ENCODE measurements at places on chromosomes 12 and 14. TPM values are rescaled to one million over a fixed set of nuclear protein-coding genes. Genes with fewer than 3 reads are reported as not detected.

- DNase-seq, result no peak
Measured at GRCh38 chr14:90416720-90417119, 19.9 kb downstream of the CALM1 start.

- no peak for DNase-seq
Measured at GRCh38 chr12:110314308-110314707, 33.3 kb downstream of the ATP2A2 start.

GRCh38 chr12:113684908-113685782 is 213.5 kb upstream of the LHX5 start:
- DNase-seq, result no peak

DNA sequence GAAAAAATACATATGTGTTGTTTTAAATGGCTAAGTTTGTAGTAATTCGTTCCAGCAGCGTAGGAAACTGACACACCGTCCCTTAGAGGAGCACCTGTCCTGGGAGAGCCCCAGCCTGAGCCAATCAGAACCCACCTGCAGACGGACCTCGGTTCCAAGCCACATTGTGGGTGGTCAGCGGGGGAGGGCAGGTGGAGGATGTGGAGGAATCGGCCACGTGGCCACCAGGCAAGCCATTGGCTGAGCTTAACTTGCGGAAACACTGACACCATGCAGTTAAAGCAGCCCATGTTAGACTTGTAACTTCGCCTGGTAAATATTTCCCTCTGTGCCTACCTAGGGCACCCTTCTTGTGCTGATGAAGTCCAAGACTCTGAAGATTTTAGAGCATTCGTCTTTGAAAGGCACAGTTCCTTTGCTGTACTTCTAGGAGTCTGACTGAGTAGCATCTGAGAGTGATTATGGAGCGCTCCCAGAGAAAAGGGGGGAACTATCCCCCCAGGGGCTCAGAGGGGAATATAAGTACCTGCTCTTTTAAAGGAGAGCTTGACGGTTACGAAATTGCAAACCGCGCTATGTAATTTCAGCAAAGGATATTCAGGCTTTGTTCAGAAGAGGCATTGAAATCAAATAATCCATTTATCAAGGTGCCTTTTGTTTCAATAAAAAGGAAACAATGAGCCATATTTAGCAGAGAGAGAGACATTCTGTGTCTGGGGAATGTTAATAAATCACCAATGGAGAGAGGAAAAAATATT is 135.7 kb downstream of the TMEM132C start:
- DNase-seq, result no peak

- DNase-seq, result peak; percentile 35
Measured at GRCh38 chr14:88868558-88869159, 44.2 kb downstream of the TTC8 start.

DNA sequence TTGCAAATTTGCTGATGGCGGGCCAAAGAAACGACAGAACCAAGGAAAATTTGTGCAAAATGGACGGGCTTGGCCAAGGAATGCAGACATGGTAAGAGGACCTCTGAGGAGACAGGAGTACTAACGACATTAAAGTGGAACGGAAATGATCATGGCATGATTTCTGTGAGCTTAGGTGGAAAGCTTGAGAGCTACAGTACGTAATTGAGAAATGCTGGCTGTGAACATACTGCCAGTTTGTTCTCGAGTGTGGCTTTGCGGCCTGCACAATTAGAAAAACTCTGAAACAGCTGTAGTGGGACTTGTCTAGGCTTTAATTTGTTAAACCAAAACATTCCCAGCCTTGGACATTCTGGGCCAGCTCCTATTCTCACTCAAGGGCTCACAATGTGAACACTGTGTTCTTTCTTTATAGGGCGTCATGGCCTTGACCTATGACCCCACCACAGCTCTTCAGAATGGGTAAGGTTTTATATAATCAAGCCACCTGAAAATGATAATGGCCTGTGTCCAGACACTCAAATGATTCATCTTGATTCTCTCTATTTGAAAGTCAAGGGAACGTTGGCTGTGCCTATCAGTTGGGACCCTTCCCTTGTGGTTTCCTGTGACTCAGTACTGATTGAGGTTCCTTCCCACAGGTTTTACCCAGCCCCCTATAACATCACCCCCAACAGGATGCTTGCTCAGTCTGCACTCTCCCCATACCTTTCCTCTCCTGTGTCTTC is 48.5 kb downstream of the BAZ2A start:
- no peak for DNase-seq

DNA sequence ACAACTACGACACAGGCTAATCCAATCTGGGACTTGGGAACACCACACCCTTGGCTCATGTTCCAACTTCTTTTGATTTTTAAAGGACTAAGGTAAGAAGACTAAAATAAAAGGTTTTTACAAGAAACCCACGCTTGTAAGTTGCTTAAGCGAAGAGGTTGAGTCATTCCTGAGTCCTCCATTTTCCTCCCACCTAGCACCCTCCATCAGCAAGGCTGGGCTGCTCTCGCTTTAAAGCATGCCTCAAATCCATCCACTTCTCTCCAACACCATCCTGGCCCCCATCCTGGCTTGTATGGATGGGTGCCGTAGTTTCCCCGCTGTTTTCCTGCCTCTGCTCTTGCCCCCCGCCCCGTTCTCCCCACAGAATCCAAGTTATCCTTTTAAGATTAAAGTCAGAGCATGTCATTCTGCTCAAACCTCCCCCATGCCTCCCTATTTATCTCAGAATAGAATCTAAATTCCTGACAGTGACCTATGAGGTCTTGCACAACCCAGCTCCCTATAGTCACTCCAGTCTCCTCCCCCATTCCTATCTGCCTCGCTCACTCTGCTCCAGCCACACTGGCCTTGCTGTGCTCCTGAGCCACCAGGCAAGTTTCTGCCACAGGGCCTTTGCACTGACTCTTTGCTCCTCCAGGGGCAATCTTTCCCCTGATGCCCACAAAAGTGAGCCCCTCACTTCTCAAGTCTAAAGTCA is 34.5 kb downstream of the SCARB1 start:
- peak; percentile 48 for DNase-seq

DNA sequence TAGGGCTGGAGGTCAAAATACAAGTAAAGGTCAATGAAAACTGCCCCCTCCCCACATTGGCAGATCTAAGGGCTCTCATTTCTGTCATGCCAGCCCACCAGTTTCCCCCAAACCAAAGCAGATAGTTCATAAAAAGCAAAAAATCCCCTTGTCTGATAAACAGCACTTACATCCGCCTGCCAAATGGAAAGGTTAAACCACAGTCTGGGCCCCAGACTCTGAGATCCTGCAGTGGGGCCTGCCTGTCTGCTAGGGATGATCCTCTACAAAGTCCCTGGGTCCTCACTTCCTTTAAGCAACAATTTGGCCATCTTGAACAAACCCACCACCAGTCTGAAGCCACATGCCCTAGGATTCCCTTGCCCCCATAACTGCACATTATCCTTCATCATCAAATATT is 9.7 kb upstream of the RPS26 start:
- no peak for DNase-seq

- DNase-seq, result no peak
Measured at GRCh38 chr14:27366596-27366995, 768.8 kb upstream of the NOVA1 start.

GRCh38 chr14:30330033-30330432 is 228.9 kb upstream of the G2E3 start:
- no peak for DNase-seq

GRCh38 chr12:97288531-97288930 is 174.1 kb upstream of the RMST start:
- DNase-seq, result no peak

DNA sequence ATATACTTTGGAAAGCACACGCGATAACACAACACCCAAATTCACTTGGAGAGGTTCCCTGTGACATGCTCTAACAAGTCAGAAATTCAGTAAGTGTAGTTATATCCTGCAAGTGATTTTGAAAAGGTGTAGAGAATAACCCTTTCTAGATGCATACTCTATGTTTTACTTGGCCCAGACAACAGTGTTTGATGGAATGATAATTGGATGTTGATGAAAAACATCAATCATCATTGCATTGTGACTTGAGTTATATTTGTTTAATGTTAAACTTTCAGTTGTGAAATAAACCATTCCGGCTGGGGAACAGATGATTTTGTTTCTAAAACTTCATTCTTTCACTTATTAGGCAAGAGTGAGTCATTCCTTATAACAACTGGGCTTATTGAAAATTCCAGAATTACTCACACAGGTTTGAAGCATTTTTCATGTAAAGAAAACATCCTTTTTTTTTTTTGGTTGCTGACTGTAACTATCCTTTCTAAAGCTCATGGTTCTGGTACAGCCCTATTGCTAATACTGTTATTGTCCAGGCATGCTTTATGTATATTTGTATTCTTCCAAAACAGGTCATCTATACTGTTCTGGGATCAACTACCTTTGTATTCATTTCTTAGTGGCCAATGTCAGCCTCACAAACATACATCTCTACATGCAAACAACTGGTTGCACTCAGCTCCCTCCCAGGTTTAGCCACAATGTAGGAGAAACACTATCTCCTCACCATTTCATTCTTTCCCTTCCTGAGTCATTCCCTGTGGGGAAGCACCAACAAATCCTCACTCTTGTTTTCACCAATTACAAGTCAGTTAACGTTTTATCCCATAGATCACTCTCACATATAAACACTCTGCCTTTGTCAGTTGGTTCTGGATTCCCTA is 121.2 kb upstream of the LRIG3 start:
- DNase-seq, result no peak

- DNase-seq, result peak; percentile 83
Measured at GRCh38 chr14:33950320-33951182, at the start of gene EGLN3. TSS of gene EGLN3 (minus strand) at chr14:33951074. CDS start at chr14:33950752, 322 bp downstream.

DNA sequence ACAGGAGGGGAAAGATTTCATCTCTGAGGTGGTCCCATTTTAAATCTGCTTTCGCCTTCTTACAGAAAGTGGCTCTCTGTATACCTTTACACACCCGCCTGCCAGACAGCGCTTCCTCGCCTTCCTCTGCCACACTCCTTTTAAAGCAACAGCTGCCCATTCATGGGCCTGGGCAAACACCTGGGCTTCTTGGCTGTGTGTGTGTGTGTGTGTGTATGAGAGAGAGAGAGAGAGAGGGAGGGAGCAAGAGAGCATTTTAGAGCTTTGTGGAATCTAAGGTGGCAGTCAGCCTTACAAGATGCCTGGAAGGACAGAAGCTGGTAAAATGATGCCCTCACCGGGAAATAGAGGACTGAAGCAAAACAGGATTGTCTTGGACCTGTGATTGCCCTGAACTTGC is 20.0 kb downstream of the PTHLH start:
- no peak for DNase-seq

- no peak for DNase-seq
Measured at GRCh38 chr14:81433378-81433777, 33.3 kb upstream of the STON2 start.

GRCh38 chr14:92886337-92886736 is 36.6 kb upstream of the CHGA start:
- no peak for DNase-seq

GRCh38 chr14:40899435-40899834 is 707.2 kb upstream of the LRFN5 start:
- DNase-seq, result no peak

GRCh38 chr14:61574514-61574807 is 120.9 kb upstream of the HIF1A start:
- no peak for DNase-seq

DNA sequence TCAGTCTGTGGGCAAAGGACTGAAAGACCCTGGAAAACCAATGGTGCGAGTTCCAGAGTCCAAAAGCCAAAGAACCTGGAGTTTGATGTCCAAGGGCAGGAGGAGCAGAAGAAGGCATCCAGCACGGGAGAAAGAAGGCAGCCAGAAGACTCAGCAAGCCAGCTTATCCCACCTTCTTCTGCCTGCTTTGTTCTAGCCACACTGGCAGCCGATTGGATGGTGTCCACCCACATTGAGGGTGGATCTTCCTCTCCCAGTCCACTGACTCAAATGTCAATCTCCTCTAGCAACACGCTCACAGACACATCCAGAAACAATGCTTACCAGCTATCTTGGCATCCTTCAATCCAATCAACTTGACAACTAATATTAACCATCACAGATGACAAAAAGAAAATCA is 57.2 kb upstream of the CAPRIN2 start:
- no peak for DNase-seq

- no peak for DNase-seq
Measured at GRCh38 chr12:93438266-93439050, 3.3 kb downstream of the UBE2N start.

DNA sequence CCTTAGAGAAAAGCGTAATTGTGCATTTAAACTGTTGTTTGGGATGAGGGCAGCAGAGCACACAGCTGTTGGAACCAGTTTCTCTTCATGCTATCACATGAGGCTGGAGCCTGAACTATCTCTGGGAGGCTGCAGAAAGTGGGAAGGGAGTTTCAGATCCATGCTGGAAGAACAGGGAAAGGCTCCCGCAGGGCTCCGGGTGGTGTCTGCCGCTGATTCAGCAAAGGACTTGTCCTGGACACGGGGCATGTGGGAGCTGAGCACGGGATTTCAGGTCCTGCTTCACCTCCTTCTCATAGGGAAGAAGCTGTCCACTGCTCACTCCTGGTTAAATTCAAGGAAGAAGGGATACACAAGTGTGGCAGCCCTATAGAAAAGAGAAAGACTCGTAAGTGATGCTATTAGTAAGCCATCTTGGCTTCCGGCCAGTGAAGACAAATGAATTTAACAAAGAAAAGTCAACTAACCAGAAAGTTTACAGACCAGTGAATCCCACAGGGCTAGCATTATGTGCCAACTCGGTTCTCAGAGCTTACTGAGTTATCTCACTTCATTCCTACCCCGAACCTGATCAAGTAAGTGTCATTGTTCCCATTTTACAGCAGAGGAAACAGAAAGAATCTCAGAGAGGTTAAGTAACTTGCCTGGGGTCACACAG is 6.7 kb upstream of the FZD10 start:
- DNase-seq, result no peak

- peak; percentile 27 for DNase-seq
Measured at GRCh38 chr14:31127690-31128089, 79.9 kb downstream of the HECTD1 start.

DNA sequence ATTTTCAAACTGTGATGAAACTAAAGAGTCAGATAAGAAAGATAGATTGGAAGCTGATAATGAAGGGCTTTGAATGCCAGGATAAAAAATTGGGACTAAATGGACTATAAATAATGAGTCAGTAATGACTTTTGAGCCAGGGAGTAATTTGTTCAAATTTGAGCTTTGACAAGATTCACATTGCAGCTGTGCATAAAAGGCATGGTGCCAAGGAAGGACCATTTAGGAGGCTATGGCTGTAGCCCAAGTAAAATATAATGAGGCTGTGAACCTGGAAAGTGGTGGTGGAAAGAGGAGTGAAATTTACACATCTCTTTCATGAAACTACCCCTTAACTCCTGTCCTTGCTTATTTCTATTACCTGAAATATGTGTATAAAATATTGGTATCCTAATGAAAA is 218.5 kb downstream of the SLC6A15 start:
- DNase-seq, result no peak

The OAS2 gene
- 3.4 TPM for total RNA-seq

The SVOP gene
- total RNA-seq, result 0.03 TPM

The PLEKHG7 gene
- total RNA-seq, result 0.13 TPM

The WNT5B gene
- total RNA-seq, result 0.08 TPM

The SEL1L gene
- 13.3 TPM for total RNA-seq

The TRIM9 gene
- total RNA-seq, result not detected

The TMEM253 gene
- total RNA-seq, result 0.41 TPM

The HRK gene
- total RNA-seq, result not detected

The PSMB5 gene
- total RNA-seq, result 198 TPM

The TMTC1 gene
- total RNA-seq, result 0.38 TPM

Measured in HT-29 (cell line).